ENCODE measurements at places on chromosomes 16 and 17. TPM values are rescaled to one million over a fixed set of nuclear protein-coding genes. Genes with fewer than 3 reads are reported as not detected.
A peak's percentile ranks its signal among the peaks of the same experiment; 100 is the strongest.

- DNase-seq, result no peak
These were observed 53.3 kb upstream of the FASN start for GRCh38 chr17:82151106-82151957.

NCOR1 gene
- polyA plus RNA-seq, result 112 TPM

- DNase-seq, result peak; percentile 85
These were observed at the start of gene KLHDC4 for GRCh38 chr16:87765776-87766484. TSS of gene KLHDC4 (minus strand) at chr16:87765986. CDS start at chr16:87765890, 96 bp downstream.

GRCh38 chr16:83964684-83965443, 3.2 kb upstream of the NECAB2 start:
- no peak for DNase-seq

GRCh38 chr17:7620835-7621234, 6.1 kb upstream of the FXR2 start:
- DNase-seq, result no peak

UNC45B gene
- 0.31 TPM for polyA plus RNA-seq

- no peak for DNase-seq
These were observed 4.7 kb upstream of the NEUROD2 start for GRCh38 chr17:39612291-39612894.

TK2 gene
- 29.1 TPM for polyA plus RNA-seq

MYCBPAP gene
- polyA plus RNA-seq, result 7.0 TPM

DNA sequence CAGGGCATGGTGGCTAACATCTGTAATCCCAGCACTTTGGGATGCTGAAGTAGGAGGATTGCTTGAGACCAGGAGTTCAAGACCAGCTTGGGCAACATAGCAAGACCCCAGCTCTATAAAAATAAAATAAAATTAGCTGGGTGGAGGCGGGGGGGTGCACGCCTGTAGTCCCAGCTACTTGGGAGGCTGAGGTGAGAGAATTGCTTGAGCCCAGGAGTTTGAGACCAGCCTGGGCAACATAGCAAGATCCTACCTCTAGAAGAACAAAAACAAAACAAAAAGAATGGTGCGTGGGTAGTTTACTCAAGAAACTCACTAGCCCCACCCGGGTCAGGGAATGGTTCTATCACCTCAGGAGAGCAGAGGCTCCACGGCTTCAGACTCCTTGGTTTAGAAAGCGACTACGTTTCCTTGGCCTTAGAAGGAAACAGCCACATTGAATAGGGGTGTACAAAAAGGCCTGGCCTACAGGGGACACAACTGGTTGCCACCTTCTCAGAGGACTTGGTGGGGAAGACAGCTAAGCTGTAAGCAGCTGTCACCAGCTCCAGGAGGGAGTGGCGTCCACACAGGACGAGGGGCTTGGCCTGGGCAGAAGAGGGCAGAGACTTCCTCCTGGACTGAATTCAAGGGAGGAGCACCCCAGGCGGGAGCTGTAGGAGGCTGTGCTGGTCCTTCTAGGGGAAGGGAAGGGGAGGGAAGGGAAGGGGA, 716 bp downstream of the TK1 start:
- DNase-seq, result no peak

GRCh38 chr16:29974291-29975133, 844 bp downstream of the TAOK2 start:
- DNase-seq, result no peak

GRCh38 chr17:7882629-7883028, 6.0 kb upstream of the CHD3 start:
- no peak for DNase-seq

XYLT1 gene
- polyA plus RNA-seq, result 7.2 TPM

GRCh38 chr17:53655591-53655990, 167.1 kb upstream of the KIF2B start:
- no peak for DNase-seq

PLA2G10 gene
- 0.31 TPM for polyA plus RNA-seq

NAT9 gene
- polyA plus RNA-seq, result 39.2 TPM

TMEM204 gene
- polyA plus RNA-seq, result 21.0 TPM

- DNase-seq, result no peak
These were observed 33.2 kb downstream of the CCDC57 start for GRCh38 chr17:82179412-82179811.

DNA sequence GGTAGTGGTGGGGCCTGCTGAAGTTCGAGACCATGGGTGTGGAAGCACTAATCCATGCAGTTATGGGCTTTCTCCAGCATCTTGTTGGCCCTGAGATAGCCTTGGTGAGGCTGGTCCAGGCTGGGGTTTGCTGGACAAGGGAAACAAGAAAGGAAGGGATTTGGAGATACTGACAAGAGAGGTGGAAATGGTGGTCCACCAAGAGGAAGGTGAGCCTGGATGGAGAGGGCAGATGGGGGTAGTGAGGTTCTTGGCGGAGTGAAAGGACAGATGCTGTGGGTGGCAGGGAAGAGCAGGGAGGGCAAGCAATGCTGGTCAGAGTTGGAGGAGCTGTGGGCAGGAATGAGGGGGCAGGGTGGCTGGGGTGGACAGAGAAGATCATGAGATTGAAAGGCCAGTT, 5.5 kb upstream of the SMPD3 start:
- no peak for DNase-seq

GRCh38 chr16:59260892-59261291, 526.8 kb upstream of the GOT2 start:
- no peak for DNase-seq

ZNF469 gene
- polyA plus RNA-seq, result 2.5 TPM

GRCh38 chr17:43085474-43085873, 39.7 kb downstream of the BRCA1 start:
- no peak for DNase-seq

- peak; percentile 31 for DNase-seq
These were observed 143.8 kb upstream of the CRHR1 start for GRCh38 chr17:45640141-45640850.
